ENCODE measurements at places on chromosomes 16 and 17. TPM values are rescaled to one million over a fixed set of nuclear protein-coding genes. Genes with fewer than 3 reads are reported as not detected.

DNA sequence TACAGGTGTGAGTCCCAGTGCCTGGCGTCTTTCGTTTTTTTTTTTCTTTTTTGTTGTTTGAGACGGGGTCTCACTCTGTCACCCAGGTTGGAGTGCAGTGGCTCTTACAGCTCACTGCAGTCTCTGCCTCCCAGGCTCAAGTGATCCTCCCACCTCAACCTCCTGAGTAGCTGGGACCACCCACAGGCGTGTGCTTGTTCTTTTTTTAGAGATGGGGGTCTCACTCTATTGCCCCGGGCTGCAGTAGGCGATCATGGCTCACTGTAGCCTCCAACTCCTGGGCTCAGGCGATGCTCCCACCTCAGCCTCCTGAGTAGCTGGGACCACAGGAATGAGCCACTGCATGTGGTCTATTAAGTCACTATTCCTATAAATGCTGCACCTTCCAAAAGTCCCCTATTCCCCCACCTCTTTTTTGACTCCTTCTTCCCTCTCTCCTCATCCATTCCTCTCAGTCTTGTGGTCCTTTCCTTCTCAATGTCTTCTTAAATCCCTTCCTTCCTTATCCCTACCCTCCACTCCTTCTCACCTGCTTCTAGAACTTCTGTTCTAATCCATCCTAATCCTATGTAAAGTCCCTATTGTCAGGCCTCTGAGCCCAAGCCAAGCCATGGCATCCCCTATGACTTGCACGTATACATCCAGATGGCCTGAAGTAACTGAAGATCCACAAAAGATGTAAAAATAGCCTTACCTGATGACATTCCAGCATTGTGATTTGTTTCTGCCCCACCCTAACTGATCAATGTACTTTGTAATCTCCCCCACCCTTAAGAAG is 9.2 kb downstream of the GGA3 start:
- no peak for DNase-seq

The CES5A gene
- not detected for total RNA-seq

GRCh38 chr17:82933911-82934310 is 94.1 kb upstream of the ZNF750 start:
- DNase-seq: no peak

GRCh38 chr17:73250851-73251640 is 10.6 kb downstream of the CPSF4L start:
- DNase-seq: no peak

The MRM1 gene
- 6.9 TPM for total RNA-seq

DNA sequence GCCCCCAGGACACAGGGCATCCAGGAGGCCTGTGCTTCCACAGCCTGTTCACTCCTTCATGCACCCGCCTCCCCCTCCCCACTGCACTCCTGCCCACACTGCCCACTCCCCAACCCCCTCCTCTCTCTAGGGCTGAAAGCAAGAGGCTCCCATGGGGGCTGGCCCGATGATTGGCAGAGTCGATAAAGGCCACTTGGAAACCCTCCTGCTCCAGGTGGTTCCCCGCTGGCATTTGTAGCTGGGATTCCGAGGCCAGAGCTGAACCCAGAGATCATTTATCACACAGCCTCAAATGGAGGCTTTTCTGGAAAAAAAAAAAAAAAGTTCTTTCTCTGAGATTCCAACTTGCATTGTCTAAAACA is 74.1 kb downstream of the SREBF1 start:
- DNase-seq: no peak

The KCNG4 gene
- not detected for total RNA-seq

The SLC6A2 gene
- total RNA-seq: not detected

- peak; percentile 53 for DNase-seq
These were observed 791 bp upstream of the SUPT4H1 start for GRCh38 chr17:58352596-58353388.

- peak; percentile 95 for DNase-seq
These were observed 73.0 kb downstream of the ABCC6 start for GRCh38 chr16:16150117-16150877.

The CNGB1 gene
- total RNA-seq: not detected

The KLHL10 gene
- total RNA-seq: 0.33 TPM

The HAPSTR1 gene
- 45.2 TPM for total RNA-seq

DNA sequence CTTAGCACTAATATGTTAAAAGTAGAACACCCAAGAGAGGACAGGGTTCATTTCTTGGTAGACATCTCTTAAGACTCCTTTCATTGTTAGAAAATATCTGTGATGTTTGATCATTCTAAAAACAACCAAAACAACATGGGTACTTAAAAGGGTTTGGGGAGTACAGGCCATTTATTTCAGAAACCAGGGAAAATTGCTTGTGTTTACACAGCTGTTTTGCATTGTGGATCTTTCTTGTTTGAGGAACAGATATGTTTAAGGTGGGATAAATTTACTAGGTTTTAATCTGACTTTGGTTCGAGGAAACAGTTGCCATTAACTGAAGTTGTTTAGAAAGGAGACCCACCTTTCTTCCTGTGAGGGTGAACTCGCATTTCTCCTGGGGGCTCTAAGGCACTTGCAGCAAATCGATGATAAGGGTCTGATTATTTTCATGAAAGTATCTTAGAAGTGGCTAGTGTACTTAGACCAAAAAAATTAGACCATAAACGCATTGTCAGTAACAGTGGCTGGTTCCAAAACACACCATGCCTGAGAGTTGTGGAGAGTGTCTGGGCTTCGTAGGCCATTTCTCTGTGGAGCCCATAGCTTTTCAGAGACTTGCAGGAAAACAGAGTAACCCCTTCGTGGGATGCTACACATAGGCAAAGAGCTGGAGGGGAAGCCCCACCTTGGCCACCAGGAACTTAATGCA is 17.6 kb downstream of the CLUAP1 start:
- DNase-seq: no peak

GRCh38 chr16:11700264-11701029 is 32.2 kb downstream of the SNN start:
- DNase-seq: peak; percentile 36

The NPIPB8 gene
- total RNA-seq: not detected

DNA sequence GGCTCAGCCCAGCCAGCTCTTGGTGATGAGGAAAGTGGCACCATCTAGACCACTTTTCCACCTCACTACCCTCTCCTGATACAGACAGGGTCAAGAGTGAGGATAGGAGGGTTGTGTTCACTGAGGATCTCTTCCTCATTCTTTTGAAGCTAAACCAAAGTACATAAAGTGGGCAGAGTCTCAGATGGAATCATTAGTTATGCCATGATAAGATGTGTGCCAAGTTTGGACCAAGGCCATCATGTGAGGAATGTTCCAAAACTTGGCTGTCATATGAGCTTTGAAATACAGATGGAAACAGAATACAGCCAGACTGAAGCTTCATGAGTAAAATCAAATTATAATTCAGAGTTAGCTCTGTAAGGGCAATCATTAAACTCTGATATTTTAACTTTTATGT is 37.2 kb downstream of the ACSM1 start:
- no peak for DNase-seq

The HAGH gene
- total RNA-seq: 47.4 TPM

- DNase-seq: peak; percentile 61
These were observed 9.4 kb upstream of the CEP20 start for GRCh38 chr16:15897834-15898254.

GRCh38 chr16:74556375-74556922 is 50.5 kb downstream of the GLG1 start:
- DNase-seq: peak; percentile 67

The CRYM gene
- 0.26 TPM for total RNA-seq

- no peak for DNase-seq
These were observed 14.8 kb upstream of the POLR3E start for GRCh38 chr16:22282254-22282892.

GRCh38 chr16:16146380-16147315 is 76.6 kb downstream of the ABCC6 start:
- no peak for DNase-seq

The ASB16 gene
- total RNA-seq: 0.17 TPM

DNA sequence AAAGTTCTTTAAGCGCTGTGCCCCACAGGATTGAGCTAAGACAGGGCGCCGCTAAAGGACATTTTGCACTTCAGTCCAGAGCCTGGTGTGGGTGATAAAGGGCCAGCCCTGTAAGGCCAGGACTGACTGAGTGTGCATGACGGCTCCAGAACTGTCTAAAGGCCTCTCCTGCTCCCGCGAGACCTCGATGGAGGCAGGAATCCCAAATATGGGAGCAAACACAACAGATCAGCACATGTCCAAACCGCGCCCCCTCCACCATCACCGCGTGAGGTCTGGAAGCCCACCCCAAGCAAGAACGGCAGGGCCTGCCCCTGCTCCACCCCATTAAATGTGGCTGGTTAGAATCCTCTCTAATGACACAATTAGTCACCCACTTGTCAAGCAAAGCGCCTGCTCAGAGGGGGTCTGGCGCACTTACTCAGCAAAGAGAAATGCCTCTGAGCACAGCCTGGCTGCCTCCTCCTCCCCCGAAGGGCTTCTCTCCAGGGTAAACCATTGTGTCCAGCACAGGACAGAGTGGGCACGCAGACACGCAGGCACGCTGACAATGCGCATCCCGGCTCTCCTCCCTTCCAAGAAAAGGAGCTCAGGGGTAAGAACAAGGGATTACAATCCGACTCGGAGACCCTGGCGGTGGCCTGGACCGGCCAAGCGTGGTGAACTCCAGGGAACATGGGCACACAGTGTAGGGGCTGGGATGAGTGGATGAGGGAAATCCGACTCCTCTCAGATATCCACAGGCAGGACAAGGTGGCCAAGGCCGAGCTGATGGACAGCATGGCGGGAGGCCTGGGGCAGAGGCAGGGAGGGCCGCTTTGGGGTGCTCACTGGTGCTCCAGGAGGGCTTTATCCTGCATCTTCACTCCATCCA is 1.5 kb downstream of the MXRA7 start:
- peak; percentile 97 for DNase-seq

- no peak for DNase-seq
These were observed 23.7 kb downstream of the NOD2 start for GRCh38 chr16:50717091-50717490.

- DNase-seq: no peak
These were observed 52.7 kb downstream of the LMF1 start for GRCh38 chr16:918068-918467.

DNA sequence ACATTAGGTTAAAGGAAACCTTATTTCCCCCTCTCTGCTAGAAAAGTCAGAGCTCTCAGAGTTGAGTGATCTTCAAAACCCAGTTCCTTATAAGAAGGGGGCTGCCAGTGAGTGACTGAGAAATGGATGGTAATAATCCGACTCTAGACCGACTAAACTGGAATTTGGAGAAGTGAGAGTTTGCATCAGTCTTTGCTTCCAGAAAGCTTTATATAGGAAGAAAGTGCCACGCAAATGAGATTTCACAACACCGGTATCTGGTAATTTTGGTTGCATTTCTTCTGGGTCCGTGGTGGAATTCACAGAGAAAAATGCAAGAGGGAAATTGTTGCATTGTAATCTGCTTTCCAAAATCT is 271.4 kb downstream of the MAF start:
- no peak for DNase-seq

GRCh38 chr17:50055426-50056216 is at the start of gene ITGA3:
ITGA3 (plus strand) TSS chr17:50056110; CDS start chr17:50056440, 330 bp downstream.
- peak; percentile 93 for DNase-seq

The POLR2C gene
- total RNA-seq: 106 TPM

- DNase-seq: no peak
These were observed 34.3 kb downstream of the NDEL1 start for GRCh38 chr17:8469964-8470363.

DNA sequence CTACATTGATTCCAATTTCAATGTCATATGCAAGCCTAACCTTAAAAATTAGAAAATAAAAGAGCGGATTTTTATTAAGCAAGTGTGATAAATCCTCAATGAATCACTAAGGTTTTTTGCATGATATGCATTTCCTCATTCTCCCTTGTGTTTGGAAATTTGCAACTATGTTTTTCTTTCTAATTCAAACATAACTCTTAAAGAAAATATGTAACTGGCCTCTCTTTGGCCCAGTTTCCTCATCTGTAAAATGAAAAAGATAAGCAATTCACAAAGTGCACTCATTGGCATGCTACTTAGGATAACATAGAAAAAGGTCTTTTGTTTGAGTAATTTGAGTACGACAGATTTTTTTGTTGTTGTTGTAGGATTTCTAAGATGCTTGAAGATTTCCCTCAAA is 295.5 kb downstream of the CDH11 start:
- peak; percentile 8 for DNase-seq
